ENCODE measurements at places on chromosomes 4 and X. TPM values are rescaled to one million over a fixed set of nuclear protein-coding genes. Genes with fewer than 3 reads are reported as not detected.

PCYT1B gene
- 22.9 TPM for total RNA-seq

PAGE2 gene
- total RNA-seq: not detected

- DNase-seq: no peak
These were observed 16.3 kb downstream of the NDNF start for GRCh38 chr4:121056066-121056465.

MAGEA11 gene
- 0.18 TPM for total RNA-seq

- DNase-seq: no peak
These were observed 52.0 kb upstream of the CCDC160 start for GRCh38 chrX:134184936-134185335.

All from H7 (cell line).